ENCODE measurements at places on chromosomes 13 and 19.

- DNase-seq, result peak; percentile 85
Measured at GRCh38 chr19:6125571-6125989, 9.9 kb upstream of the ACSBG2 start.

DNA sequence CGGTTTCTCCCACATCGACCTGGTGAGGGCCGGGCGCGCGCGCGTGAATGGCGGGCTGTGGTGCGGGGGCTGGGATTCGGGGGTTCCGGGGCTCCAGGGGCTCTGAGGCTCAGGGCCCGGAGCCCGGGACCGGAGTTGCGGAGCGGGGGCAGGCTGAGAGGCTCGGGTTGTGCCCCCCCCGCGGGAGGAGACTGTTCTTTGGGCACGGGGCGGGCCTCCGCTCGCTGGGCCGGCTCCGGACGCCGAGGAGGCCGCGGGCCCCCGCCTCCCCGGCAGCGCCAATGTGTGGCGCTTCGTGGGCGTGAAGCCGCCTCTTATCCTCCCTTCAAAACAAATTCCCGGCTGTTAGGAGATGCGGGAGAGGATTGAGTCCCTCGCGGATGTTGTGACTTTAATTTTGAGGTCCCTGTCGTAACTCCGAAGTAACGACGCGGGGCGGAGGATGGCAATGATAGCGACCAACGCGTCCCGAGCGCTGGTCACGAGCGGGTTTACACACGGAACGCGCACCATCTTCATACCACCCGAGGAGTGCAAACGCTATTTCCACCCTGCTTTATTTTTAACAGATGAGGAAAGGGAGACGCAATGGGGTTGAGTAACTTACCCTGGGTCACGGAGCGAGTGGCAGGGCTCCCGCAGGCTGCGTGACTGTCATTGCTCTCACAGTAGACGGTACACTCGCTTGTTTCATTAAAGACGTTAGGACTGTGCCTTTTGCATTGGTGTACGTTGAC is 536 bp downstream of the UBA2 start:
- DNase-seq, result peak; percentile 53

GRCh38 chr13:41059456-41060081 is 1.7 kb upstream of the WBP4 start:
- no peak for DNase-seq

DNA sequence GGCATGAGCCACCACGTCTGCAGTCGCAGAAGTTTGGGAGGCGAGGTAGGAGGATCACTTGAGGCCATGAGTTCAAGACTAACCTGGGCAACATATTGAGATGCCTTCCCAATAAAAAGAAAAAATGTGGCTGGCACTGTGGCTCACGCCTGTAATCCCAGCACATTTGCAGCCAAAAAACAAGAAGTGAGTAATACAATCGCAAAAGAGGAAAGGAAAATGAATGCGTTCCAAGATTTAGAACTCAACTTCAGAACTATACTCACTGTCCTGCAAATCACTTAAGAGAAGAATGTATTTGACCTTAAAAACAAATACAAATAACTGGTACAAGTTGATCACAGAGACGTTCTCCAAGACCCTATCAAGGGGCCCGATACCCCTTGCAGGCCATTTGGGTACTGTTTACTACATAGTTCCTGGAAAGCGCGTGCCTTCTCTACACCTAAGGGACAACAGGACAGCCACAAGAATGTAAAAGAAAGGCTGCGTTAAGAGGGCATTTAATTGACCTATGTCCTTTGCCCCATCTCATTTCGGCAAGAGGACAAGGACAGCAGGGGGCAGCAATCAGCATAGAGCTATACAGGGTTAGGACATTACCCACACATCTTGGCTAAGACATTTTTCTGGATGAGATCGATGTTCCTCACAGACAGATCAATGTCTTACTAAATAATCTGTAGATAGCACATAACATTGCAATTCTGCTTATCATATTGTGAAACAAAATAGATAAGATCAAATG is 41.3 kb downstream of the FLT3 start:
- peak; percentile 66 for DNase-seq

- DNase-seq, result no peak
Measured at GRCh38 chr19:35042056-35042730, 672 bp downstream of the HPN start.

DNA sequence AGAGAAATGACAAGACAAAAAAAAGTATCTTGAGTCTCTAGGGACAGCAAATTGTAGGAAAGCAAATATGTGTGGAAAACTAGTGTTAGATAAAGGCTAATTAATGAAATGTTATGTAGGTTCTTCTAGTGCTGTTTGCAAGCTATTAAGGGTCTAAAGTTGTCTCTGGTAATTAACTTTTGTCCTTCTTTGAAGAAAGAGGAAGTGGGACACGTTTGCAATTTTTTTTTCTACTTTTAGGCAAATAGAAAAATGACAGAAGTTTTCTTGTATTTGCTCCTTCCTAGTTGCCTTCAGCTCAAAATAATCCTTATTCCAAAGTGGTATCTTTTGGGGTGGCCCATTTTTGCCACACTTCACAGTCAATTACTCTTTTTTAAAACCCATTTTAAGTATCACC is 1877.7 kb upstream of the PRR20A start:
- DNase-seq, result no peak

DNA sequence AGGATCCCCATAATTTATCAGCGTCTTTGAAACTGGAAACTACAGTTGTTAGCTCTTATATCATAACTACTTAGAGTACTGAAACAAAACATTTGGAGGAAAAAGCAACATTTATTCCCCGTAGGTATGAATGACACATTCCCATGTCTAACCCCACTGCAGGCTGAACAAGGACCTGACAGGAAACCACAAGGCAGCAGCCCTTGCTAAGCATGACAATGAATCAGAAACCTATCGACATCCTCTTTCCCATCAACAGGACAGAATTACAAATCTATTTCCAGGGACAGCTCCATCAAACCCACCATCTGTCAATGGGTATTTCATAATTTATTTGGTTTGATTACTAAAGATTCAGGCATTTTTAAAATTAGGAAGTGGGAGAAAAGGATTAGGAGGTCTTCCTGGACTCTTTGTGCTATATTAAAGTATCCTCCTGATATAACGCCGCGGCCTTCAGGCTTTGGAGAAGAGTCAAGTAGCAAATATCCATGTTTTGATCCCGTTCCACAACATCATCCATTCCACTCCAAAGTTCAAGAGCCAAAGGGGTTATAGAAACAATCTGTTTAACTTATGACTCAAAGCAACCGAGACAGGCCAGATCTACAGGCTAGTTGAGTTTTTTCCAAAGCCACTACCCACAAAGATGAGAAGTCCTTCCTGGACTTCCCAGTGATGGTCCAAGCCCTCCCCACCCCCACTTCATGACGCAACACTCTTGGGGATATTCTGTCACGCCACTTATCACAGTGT is 51.1 kb downstream of the FAM216B start:
- DNase-seq, result peak; percentile 81

- peak; percentile 91 for DNase-seq
Measured at GRCh38 chr13:51070005-51070649, 40.9 kb downstream of the C13orf42 start.

GRCh38 chr13:97758317-97758716 is 195.2 kb upstream of the IPO5 start:
- DNase-seq, result no peak

- DNase-seq, result peak; percentile 33
Measured at GRCh38 chr13:49494645-49495044, 1.1 kb upstream of the PHF11 start.
